ENCODE measurements at places on chromosomes 12 and 14.

DNA sequence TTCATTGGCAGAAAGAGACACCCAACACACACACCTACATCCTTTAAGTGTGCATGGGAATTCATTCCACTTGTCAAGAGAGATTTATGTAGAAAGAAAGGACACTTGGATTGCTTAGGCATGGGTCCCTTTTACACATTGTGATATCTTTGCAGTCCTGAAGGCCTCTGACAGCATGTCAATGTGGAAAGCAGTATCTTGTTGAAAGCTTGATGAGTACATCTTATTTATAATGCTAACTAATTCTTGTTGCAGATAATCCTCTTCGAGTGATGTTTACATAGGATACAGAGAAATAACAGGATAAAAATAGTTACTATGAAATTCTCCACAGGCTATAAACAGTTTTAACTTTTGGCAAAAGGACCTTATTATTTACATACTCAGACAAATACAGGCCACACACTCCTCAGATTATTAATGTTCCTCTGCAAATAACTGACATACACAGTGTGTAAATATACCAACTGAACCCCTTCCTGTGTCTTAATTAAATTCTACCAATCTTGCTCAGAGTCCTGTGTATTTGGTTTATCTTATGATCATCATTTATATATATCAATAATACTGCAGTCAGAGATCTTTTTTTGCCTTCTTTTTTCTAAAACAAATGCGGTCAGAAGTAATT, 111.8 kb upstream of the DIO2 start:
- DNase-seq: no peak

DNA sequence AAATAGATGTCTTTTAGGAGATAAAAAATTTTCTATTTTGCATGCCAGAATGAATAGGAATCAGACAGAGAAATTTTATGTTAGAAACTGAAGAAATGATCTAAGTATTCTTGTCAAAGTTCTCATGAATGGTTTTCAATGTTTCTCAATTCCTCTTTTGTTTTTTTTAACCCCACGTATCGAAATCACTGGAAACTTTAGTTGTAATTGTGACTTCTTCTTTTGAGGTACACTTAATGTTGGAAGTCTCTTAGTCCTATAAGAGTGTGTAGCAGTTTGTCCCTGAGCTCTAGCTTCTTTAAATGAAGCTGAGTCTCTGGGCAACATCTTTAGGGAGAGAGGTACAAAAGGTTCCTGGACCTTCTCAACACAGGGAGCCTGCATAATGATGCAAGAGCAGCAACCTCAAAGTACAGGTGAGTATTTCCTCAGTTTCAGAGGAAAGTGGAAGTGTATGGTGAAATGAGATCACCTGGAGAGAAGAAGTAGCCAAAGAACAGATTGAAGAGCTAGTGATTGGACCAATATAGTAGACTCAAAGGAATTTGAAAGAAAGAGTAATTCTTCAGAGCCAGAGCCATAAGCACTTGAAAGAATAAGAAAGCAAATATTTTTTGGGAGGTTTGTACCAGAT, at the start of gene CLEC6A:
Gene CLEC6A (plus strand): TSS at position 236 of the 634 bp plus-strand sequence. CDS start 150 bp downstream, at position 386.
- DNase-seq: no peak

DNA sequence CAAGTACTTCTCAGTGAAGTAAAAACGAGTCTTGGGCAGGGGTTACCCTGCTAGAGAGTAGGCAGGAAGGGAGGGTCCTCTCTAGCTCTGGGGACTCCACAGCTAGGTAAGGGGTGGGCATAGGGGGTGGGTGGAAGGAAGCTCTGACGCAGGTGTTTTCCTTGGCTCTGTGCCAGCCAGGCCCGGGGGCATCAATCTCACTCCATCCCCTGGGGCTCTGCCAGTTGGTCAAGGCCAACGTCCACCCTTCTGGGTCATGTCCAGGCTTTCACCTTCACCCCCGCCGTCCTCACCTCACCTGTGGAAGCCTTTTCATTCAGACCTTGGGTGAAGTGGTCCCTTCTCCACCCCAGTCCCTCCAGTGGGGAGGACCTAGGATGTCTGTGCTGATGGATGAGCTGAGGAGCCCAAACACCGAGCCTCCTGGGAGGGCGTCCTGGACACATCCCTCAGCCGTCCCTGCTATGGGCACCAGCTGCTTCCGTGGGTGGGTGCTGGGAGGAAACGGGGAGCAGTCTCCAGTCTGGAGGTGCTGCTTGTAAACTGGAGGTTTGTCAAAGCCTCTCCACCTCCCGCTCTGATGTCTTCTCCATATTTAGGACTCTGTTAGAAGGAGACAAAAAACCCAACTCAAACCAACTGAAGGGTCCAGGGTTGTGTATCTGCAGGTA, 71.5 kb upstream of the SFSWAP start:
- DNase-seq: no peak

- no peak for DNase-seq
Observed at GRCh38 chr14:84804895-84805294, 725.0 kb upstream of the FLRT2 start.

DNA sequence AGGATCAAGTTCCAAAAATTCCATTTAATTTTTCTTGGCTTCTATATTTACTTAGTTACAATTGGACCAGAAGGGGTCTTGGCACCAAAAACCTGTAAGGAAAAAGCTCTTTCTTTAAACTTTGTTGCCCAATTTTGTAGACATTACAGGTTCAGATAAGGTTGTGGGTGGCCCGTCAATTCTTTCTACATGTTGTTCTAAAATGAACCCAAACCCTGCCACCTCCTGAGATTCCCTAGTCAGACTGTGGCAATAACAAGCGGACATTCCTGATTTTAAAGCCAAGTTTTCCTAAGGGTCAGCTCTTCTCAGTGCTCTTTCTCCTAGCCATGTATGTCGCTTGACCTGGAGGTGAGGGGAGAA, 45.0 kb upstream of the GSG1 start:
- DNase-seq: no peak

Data from fibroblast of lung (primary cell).